ENCODE measurements at places on chromosomes 5 and 9.

DNA sequence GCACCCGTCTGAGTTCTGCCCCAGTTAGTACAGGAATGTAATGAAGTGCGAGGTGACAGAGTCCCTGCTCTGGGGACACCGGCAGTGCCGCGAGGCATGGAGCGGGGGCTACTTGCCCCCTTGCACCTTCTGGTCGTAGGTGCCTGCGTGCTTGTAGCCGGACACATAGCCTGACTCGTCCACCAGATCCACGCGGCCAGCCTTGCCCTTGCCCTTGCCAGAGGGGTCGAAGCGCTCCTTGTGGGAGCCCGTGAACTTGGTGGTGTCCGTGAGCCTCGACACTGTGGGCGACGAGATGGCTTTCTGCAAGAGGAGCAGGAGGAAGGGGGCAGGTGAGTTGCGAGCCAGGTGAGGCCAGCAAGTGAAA is 28.2 kb downstream of the TPPP start:
- DNase-seq, result no peak

DNA sequence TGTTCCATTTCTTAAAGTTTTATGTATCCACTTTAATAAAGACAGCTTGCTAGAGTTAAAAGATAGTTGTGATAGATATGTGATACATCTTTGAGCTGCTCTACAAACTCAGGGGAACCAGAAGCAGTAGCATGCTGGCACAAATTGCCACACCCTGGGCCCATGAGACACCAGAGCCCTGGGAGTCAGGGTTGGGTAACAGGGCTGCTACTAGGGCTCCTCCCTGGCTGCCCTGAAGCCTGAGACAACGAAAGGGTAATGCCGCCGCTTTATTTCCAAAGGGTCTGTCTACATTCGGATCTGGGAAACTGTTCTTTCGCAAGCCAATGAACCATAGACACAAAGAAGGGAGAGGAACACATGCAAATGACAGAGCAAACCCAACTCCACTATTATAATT is 29.2 kb downstream of the PTPN3 start:
- DNase-seq, result no peak

DNA sequence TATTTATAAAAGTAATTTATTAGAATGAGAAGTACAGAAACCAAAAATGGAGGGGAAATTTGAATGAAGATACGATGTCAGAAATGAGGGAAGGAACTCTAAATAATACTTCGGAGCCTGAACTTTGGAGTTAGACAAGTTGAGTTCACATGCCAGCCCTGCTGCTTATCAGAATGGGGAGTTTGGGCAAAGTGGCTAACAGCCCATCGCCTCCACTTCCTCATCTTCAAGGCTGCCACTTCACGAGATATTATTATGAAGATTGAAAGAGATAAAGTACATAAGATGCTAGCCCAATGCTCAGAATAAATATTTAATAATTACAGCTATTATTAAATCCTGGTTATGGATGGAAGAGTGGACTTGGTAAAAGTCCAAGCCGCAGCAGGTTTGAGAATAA is 56.2 kb upstream of the ABCA1 start:
- no peak for DNase-seq

DNA sequence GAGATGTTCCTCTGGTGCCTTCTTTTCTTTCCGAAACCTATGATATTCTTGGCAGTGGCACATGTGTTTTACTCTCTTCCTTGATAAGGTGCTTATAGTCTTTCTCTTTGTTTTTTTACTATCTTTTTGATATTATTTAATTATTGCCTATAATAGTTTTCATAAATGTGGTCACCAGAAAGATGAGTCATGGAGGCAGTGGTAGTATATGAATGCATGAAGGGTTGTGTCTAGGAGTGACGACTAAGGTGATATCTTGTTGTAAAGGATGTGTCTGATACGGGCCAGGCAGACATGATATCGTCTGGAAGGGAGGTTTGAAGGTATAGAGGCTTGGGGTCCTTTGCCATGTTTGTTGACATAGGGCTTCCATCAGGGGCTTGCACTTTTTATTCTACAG is 36.8 kb downstream of the SLC44A1 start:
- no peak for DNase-seq

GRCh38 chr5:112087222-112087621 is 330.2 kb upstream of the NREP start:
- DNase-seq, result no peak

GRCh38 chr9:116152390-116152789 is 1.2 kb upstream of the PAPPA start:
- DNase-seq, result no peak

- no peak for DNase-seq
These were observed 1.9 kb downstream of the FUT7 start for GRCh38 chr9:137030006-137030405.

DNA sequence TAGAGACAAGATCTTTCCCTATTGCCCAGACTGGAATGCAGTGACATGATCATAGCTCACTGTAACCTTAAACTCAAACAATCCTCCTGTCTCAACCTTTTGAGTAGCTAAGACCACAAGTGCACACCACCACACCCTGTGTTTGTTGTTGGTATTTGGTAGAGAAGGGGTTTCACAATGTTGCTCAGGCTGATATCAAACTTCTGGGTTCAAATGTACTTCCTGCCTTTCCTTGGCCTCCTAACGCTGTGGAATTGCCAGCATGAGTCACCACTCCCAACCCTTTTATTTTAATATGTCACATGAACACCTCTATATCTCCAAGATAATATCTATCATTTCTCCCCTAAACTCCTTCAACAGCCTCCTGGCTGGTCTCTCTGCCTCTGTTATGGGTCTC is 719.0 kb downstream of the PTPRD start:
- DNase-seq, result no peak
